ENCODE measurements at places on chromosomes 16 and 17.

DNA sequence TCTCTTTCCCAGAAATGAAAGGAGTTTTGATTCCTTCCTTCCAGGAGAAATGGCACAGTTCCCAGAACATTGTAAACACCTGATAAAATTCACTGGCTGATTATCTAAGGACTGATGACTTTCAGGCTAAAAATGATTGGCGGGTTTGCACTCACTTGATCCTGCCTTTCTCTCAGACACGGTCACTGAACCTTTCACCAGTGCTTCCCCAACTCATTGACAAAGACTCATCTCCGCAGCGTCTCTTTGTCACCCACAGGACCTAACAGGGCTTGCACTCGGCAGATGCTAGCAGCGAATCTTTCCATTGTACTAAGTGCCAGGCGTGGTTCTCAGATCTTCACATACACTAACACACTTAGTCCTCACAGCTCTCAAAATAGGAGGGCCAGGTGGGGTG is 7.3 kb upstream of the DHRS7C start:
- no peak for DNase-seq

GRCh38 chr17:9116861-9117568 is 95.7 kb downstream of the NTN1 start:
- DNase-seq: no peak

- no peak for DNase-seq
Observed at GRCh38 chr17:5331506-5331905, 49.4 kb downstream of the RABEP1 start.

DNA sequence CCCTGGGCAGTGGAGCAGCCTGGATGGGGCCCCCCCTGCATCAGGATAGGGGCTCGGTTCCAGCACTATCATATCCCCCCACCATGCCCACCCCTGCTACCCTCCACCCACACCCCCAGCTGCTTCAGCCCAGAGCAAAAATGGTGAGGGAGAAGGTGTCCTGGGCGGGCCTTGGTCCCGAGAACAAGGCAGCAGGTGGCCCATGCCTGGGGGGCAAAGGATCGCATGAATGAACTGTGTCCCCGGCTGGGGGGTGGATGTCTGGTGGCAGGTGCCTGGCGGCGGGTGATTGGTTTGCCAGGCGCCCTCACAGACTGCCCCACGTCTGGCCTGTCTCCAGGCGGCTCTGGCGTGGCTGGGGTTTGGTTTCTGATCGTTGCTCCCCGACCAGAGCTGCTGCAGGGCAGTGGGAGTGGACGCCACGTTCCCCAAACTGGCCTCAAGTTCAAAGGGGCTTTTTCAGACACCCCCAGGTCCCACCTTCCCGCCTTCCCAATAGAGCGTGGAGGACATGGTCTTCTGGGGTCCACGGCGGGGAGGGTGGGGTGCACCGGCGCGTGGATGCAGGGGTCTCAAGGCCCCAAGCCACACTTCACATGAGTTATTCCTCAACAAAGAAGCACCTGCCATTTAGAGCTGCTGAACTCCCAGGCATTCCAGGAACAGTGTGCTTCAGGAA is 12.6 kb downstream of the UTS2R start:
- no peak for DNase-seq

DNA sequence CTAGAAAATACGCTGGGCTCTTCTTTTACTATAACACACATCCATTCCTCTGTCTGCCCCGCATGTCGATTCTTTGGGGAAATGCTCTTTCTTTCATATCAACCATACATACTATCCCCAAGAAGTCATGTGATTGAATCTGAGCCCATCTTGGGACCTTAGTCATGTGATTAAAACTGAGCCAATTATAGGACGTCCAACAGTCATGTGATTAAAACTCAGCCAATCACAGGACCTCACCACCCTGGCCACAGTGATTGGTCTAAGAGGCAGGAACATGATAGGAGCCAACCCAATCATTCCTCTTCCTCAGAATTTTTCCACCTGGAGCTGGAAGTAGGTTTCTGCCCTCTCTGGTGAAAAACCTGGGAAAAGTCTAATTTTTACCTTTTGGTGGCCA is 78.8 kb downstream of the TMEM114 start:
- DNase-seq: no peak

- no peak for DNase-seq
Observed at GRCh38 chr17:48308581-48308980, 121.4 kb downstream of the SKAP1 start.

DNA sequence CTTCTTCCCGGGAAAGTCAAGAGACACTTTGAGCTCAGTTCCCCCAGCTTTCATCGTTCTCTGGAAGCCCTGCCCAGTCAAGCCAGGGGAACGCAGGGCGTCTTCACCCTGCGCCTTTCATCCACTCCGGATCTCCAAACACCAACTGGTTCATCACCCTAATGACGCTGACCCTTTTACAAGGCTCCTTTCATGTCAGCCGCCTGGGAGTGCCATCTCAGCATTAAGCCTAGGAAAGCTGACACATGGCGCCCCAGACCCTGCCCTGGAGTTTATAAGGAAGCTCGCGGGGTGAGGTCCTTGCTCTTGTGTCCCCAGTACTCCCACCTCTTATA is 594 bp upstream of the DNAJC7 start:
- no peak for DNase-seq

GRCh38 chr17:489758-490329 is 137.2 kb upstream of the RPH3AL start:
- DNase-seq: peak; percentile 58

- peak; percentile 99 for DNase-seq
Observed at GRCh38 chr16:67191995-67192681, at the start of gene E2F4. Gene E2F4 (plus strand): TSS chr16:67192155. CDS start chr16:67192228, 73 bp downstream.
